Hindlimb muscle (tissue), 1 donor: ENCODE measurements at places on chromosomes 5 and 9. TPM values are rescaled to one million over a fixed set of nuclear protein-coding genes. Genes with fewer than 3 reads are reported as not detected.

DNA sequence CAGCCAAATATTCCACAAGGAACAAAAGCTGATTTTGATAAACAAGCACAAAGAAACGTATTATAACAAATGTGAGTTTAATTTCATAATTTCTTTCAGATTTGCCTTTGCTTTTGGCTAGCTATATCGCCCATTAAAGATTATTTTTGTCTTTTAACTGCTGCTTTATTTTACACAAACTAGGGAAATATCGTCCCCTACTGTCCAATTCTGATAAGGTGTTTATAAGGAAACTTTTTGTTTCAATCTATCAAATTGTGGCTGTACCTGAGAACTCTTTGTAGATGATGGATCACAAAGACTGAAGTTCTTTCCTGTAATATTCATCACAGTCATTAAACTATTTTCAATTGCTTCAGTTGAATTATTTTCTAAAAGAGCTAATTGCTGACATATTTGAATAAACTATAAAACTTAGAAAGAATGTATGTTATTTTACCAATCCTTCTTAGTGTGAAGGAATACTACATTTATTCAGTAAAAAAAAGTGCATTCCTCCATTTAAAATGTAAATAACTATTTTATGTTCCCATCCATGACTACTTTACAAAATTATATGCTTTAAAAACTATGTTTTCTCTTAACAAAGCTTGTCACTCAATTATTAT is 431.3 kb upstream of the ITGA1 start:
- DNase-seq = no peak

DNA sequence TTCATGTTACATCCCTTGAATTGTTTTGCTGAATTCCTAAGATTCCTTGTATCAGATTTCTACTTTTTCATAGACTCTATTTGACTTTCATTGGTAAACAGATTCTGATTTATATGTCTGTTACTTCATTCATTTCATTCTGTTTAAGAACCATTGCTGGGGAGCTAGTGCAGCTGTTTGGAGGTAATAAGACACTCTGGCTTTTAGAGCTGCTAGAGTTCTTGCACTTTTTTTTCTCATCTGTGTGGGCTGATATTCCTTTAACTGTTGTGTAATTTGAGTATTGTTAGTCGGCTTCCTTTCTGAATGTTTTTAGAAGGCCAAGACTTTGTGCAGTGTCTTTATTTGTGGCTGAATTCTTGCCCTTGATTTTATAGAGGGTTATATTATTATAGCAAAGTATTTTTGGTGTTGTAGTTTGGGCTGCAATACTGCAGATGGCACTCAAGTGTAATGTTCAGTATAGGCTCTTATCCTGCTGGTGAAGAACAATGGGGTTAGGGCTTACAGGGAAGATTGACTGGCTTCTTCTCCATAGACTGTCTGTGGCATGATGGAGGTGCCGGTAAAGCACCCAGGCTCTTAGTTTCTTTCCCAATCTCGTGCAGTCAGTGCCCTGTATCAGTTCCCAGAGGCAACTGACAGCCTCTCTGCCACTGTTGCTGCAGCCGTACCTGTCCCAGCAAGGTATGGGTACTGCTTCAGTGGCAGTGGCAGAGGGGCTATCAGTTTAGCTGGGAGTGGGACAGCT is 162.2 kb downstream of the OXCT1 start:
- no peak for DNase-seq

- DNase-seq = no peak
Observed at GRCh38 chr9:126664900-126665643, 51.3 kb downstream of the LMX1B start.

- no peak for DNase-seq
Observed at GRCh38 chr5:101102506-101102905, 199.4 kb upstream of the ST8SIA4 start.

DNA sequence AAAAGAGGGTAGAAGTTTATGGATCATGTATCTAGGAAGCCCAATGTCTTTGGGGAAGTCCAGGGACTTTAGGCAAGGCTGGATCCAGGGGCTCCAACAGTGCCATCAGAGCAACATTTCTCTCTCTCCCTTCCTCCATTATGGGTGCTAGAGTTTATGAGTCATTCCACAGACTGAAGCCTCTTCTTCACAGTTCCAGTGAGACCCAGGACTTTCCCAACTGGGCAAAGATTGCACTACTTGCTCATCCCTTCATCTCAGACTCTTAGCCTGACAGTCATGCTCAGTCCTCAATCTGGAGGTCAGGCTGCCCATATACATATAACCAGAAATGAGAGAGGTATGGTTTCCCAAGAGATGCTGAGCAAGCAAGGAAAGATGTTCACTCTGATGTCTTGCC is 110.7 kb downstream of the FEM1C start:
- no peak for DNase-seq

- DNase-seq = no peak
Observed at GRCh38 chr5:116528519-116529234, 45.9 kb downstream of the SEMA6A start.

SREK1 gene
- 72.1 TPM for polyA plus RNA-seq

- DNase-seq = peak; percentile 34
Observed at GRCh38 chr5:124289641-124290311, 456.7 kb downstream of the ZNF608 start.

DNA sequence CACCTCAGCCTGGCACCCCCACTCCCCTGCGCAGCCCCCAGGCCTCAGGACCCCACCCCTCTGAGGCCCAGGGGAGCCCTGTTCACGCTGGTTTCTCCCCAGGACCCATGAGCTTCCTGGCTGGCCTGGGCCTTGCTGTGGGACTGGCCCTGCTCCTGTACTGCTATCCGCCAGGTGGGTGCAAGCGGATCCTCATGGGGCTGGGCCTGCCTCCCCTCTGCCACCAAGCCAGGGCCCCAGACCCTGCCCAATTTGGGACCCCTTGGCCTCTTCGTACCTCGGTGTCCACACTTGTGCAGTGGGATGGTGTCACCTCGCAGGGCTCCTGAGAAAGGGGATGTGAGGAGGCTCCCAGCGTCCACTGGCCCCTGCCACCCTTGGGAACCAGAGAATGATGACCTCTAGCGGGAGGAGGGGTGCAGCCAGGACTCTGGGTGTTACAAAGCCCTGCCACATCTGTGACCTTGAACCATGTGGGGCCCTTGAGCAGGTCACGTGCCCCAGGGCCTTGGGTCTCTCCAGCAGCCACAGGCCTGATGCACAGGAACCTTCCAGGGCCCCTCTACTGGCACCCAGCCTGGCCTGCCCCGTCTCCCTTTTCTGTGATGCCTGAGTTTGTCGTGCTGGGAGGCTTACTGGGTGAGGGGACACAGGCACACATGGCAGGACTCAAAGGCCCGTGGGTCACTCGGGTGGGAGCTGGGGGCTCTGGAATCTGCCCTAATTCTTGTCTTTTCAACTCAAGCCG is 16.3 kb downstream of the CARD19 start:
- DNase-seq = no peak

FYB1 gene
- polyA plus RNA-seq = 3.8 TPM

C9orf153 gene
- polyA plus RNA-seq = 0.22 TPM

LCN2 gene
- 1.1 TPM for polyA plus RNA-seq

GRCh38 chr5:50547303-50547702 is 106.2 kb upstream of the EMB start:
- DNase-seq = no peak

DNA sequence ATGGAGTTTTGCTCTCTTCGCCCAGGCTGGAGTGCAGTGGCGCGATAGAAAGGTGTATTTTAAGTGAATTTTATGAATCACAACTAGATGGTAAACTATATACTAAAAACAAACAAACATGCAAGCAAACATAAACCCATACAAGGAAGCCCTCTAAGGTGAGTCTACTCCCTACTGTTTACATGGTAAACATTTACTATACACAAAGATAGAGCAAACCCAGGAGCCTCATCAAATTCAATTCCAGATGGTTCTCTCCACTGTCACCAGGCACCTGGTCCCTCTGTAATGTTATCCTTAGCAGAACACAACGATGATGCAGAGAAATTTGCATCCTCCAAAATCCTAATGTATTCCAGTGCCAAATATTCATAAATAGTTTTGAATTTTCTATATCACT is 17.9 kb downstream of the ANKH start:
- DNase-seq = no peak

GRCh38 chr5:111472579-111472978 is 39.8 kb downstream of the STARD4 start:
- DNase-seq = no peak

- no peak for DNase-seq
Observed at GRCh38 chr5:117680426-117680825, 1105.8 kb upstream of the SEMA6A start.

N4BP3 gene
- polyA plus RNA-seq = 31.8 TPM

- no peak for DNase-seq
Observed at GRCh38 chr9:122579874-122580273, 3.3 kb downstream of the OR1L8 start.

FBN2 gene
- 37.9 TPM for polyA plus RNA-seq

TMEFF1 gene
- 2.7 TPM for polyA plus RNA-seq

DNA sequence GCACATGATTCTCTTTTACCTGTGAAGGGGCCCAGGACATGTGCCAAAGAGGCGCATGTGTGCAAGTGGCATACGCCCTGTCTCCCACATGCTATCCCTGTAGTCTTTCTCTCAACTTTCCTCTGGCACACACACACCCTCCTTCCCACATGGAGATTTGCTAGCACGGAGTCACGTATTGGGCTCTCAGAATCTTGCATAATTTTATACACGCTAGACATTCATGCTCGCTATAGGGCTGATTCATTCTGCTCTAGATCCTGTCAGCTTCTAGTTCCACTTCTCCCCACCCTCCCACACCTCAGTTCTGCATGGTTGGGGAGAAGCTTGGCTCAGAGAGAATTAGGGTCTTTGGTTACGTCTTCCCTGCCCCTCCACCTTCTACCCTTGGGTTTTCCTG is 72.8 kb downstream of the CD180 start:
- no peak for DNase-seq

DNA sequence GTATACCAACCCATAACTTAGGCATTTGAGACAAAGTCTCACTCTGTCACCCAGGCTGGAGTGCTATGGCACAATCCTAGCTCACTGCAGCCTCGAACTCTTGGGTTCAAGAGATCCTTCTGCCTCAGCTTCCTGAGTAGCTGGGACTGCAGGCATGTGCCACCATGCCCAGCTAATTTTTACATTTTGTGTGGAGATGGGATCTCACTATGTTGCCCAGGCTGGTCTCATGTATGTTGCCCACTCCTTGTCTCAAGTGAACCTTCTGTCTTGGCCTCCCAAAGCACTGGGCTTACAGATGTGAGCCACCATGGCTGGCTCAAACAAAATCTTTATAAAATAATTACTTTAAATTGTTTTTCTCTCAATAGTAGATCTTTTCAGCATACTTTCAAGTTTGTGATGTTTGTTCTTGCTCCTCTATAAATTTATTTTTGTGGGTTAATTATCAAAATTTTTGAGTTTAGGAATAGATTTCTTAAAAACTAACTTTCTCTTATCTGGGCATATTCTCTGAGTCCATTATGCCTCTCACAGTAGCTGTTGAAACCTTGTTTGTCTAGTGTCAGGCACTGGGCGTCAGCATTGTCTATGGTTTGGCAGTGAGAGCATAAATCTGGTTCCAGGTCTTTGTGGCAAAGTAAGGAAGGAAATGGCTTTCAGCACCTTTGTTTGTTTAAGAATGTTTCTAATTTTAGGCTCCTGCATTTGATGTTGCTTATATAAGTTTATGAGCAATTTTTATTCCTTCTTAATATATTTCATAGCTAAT is 38.7 kb downstream of the NLN start:
- no peak for DNase-seq

DNA sequence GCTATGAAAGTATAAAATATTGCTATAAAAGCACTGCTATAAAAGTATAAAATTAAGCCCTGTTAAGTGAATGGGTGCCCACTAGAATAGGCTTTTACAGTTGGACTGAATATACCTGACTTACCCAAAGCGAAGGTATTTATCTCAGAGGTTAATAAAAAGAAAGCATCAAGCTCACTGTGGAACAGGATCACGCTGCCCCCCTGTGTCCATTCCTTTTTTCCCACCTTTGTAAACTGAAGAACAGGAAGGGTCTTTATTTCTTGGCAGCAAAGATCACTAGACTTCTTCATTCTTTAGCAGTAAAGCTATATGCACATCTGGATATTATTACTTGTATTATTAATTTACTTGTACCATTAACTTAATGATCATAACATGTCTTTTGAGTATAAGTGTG is 22.1 kb upstream of the PLPP6 start:
- no peak for DNase-seq

DNA sequence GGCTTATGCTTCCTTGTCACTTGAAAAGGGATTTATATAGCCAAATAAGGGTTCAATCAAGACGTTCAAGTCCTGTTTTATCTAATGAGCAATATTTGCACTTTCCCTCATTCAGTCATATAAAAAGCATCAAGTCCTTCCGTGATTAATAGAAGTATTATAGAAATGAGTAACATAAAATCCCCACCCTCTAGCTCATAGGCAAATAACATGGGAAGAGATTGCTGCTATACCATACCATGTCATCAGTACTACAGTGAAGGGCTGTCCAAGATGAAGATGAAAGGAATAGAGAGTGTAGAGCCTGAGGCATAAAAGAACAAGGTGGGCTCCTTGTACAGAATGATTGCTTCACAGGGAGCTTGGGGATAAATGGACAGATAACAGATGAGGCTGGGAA is 20.4 kb upstream of the PAPPA start:
- DNase-seq = no peak

DNA sequence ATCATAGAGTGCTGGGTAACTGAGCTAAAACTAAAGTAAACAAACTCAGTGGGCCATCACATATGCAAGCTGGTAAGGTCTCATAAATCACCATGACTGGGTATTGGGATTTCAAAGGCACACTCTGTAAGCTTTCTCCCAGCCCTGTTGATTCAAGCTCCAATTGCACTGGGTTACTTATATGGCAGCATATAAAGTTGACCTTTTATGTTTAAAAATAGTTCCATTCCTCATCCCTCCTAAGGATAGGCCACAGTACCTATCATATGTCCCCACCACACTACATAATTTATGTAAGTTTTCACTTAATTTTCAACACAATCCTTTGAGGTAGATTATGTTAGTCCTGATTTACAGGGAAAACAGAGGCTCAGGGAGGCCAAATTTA is 438.4 kb downstream of the RAB3C start:
- no peak for DNase-seq

DNA sequence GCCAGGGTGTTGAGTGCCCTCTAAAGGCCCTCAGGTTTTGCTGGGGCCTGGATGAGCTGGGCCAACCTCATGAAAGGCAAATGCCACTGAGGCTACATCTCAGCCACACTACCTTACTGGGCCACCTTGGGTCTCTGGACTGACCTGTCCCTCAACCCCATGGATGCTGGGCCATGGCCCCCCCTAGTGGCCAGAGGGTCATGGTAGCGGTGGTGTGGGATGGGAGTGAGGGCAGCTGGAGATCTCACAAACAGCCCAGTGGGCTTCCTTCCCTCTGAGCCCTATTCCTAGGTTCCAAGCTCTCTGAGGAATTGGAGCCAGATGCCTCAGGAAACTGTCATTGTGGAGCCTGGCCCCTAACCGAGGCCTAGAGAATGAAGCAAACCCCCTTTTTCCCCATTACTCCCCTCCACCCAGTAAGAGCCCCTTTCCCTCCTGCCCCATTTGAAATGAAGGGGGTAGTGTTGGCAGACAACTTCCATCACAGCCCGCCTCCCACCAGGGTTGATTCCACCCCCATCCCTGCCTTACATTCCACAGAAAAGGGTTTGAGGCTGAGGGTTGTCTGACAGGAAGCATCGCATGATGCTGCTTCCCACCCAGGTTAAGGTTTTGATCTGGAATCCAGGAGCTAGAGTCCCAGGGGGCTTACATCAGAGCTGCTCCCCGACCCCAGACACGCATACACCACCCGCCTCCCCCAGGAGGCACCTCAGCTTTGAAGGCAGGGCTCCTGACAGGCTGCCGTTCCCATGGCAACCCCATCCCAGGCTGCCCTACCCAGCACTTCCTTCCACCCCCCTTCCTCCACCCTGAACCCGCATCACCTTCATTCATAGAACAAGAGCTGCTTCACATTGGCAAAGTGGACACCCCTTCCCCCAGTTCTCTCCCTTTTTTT is 63.9 kb downstream of the PCDH1 start:
- no peak for DNase-seq
